ENCODE measurements at places on chromosomes 3 and 15.

DNA sequence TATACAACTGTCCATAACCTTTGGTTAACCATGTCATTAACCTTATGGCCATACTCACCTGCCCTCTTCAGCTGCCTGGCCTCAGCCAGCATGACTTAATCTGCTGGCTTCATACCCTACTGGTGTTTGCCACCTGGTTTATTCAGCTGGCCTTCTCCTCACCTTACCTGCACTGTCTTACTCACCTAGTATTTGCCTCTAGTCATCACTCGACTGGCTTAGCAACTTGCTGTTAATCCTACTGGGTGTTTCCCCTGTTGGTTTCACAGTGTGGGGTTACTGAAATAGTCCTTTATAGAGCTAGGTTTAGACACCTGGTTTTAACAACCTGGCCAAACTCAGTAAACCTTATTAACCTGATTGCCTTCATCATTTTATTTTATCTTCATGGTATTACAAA lies 96.4 kb downstream of the IL12A start:
- no peak for DNase-seq

GRCh38 chr15:52496776-52497470 lies 31.8 kb downstream of the MYO5A start:
- DNase-seq: peak; percentile 72

GRCh38 chr15:74609938-74610301 lies 5.7 kb upstream of the CLK3 start:
- no peak for DNase-seq

GRCh38 chr15:43911235-43911781 lies 84.5 kb downstream of the WDR76 start:
- DNase-seq: peak; percentile 65

DNA sequence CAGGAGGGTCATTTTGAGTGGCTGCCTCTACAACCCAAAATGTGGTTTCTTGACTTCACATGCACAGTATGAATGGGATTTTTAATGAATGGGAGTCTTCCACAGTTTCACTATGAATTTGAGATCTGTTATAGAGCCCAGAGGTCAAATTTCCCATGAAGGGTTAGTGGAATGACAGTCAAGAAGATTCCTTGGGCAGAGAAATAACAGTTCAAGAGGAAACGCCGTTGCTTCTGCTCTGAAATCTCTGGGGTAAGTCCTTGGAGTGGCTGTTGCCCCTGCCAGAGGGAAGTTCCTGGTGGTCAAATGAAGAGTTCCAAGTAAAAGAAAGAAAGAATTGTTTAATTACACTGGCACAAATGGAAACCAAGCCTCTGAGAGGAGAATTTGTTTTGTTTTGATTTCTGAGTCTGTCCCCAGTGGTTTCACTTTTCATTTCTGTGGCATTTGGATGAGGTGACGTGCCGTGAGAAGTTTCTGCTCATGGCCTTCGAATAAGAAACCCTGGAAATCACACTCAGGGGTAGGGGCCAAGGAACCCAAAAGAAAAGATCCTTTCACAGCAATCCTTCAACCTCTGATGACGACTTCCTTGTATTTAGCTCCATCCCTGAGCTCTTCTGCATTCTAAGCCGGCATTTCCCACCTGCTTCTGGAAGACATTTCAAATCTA lies 77.5 kb upstream of the IL12A start:
- peak; percentile 82 for DNase-seq

DNA sequence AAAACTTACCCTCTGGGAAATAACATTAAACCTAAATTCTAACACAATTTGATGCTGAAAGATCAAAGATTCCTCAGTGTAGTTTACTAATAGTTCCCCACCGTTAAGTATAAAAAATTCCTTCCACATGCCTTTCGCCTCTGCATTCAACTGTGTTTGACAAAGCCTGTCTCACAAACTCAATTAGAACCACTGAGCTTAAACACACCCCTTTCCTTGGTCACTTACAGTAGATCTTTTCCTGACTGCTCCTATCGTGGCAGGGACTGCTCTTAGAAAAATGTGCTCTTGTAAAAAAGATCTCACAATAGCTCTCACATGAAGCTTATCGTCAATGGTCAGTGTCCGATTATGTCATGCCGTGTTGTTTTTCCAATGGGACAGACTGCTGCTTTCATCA lies 8.9 kb upstream of the KBTBD8 start:
- no peak for DNase-seq

DNA sequence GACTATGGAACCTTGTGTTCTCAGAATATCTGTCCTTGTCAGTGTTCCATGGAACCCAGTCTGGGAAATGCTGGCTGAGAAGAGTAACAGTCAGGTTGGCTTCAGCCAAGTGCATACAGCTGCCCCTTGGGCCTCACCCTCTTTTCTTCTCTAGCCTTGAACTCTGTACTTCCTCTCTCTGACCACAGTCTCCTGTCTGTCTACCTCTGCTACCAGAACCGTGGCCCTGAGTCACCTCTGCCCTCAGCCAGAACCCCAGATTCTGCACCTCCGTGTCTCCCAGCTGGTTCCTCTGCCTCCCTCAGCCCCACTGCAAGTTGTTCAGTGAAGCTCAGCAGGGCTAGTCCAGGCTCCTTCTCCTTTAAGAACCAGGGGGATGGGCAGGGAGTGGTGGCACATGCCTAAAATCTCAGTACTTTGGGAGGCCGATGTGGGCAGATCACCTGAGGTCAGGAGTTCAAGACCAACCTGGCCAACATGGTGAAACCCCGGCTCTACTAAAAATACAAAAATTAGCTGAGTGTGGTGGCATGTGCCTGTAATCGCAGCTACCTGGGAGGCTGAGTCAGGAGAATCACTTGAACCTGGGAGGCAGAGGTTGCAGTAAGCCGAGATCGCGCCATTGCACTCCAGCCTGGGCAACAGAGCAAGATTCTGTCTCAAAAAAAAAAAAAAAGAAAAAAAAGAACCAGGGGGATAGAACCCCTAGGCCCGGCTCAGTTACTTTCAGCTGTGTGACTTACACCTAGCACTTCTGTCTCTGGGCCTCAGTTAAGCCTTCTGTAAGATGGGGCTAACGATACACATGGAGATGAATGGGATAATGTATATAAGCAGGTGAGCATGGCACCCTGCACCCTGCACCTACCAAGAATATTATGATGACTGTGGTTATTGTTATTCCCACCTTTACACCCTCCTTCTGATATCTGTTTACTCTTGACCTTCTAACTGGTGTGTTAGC lies 24.3 kb upstream of the TATDN2 start:
- no peak for DNase-seq

DNA sequence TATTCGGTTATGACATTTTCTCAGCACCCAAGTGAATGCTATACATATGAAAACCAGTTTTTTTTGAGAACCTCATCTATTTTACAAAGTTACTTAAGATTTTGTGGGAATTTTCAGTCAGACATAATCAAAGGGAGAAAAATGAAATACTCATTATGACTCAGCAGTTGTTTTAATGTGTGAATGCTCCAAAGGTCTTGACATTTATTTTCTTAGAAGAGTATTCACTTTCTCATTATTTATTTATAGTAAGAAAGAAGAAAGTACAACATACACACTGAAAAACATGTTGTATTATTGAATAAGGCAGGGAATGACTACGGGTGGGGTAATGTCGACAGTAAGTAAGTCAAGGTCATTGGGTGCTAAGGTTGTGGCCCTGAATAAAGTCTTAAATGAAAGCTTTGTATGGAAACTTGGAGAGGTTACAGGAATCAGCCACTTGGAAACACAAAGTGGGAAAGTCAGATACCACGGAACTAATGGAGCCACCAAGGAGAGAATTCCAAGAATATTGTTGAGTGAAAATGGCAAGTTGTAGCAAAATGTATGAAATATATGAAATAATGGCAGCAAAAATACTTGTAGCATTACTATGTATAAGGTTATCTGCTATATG lies 844.5 kb downstream of the TBL1XR1 start:
- no peak for DNase-seq

DNA sequence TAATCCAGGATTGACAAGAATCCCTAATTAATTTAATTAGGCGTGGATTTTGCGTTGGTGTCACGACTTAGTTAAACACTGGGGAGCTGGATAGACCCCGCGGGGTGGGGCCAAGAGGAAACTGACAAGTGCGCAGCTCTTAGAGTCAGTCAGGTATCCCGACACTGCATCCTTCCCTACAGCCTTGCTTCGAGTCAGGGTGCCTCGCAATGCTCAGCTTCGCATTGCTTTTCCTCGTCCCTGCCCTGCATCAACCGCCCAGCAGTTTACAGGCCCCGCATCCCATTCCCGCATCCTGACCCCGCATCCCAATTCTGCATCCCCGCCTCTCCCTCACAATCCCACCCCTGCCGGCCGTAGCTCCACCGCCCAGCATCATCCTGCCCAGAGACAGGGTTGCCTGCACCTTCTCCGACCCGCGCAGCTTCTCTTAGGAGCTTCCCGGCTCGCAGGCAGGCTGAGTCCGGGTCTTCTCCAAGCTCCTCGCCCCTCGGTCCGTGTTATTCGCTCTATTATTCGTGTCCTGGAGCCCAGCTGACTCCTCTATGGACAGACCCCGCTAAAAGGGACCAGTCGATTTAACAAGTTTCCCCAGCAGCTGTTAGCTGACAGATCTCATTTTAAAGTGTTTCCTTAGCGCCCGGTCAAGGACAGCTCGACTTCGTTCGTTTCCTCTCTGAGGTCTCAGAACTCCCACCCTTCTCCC lies 699 bp upstream of the SHOX2 start:
- no peak for DNase-seq

DNA sequence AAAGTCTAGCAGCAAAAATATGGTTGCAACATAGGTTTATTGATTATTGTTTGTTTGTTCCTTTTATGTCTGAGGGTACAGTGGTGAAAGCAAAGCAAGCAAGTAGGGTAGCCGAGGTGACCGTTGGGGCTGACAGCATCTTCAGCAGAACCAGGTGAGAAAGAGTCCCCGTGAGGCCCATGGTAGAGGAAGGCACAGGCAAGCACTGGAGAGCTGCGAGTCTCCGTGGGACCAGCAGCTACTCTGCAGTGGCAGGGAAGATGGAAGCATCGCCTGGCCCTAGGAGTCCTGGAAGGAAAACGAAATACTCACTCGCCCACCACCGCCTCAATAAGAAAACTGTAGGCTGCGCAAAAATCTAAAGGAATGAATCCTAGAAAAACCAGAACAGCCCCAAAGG lies 25.3 kb upstream of the GABRA5 start:
- no peak for DNase-seq

DNA sequence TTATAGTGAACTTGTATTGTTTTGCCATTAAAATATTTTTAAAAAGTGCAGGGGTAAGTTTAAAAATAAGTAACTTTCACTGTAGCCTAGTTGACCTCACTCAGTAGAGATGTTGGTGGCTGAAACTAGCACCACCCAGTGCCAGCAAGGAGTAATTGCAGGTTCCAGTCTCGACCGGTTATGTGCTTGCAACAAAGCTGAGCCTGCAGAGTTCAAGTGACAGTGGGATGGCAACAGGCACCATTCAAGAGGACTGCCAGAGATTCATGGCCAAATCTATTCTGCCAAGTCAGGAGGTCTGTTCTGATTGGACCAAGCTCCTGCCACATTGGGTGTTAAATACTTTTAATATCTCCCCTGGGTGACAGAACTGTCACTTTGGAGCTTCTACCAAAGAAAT lies 2.7 kb downstream of the ADAMTS7 start:
- peak; percentile 62 for DNase-seq

GRCh38 chr15:70669966-70670658 lies 93.2 kb downstream of the UACA start:
- no peak for DNase-seq

DNA sequence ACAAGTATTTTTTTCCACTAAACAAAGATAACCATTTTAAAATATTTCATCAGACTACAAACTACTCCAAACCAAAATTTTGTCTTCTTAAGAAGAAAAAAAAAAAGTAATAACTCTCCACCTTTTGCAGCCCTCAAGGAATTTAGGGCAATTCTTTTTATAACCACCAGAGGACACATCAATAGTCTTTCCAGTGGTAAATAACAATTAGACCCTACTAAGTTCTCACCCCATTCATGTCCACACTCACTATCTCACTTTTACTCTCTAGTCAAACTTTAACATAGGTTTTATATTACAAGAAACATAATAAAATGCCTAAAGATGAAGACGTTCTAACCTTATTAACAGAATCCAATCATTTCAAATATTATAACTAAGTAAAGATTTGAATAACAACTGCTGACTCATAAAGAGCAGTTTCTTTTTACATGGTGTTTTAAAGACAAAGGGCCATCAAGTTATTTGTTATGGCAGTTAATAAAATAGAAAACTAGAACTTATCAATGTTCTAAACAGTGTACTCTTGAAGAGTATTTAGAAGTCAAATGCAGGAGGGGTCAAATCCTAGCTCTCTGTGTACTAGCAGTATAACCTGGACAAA lies 33.0 kb downstream of the CCDC39 start:
- DNase-seq: no peak

- no peak for DNase-seq
Measured at GRCh38 chr3:97010881-97011657, 196.7 kb downstream of the EPHA6 start.

GRCh38 chr3:161295325-161295724 lies 74.2 kb downstream of the NMD3 start:
- no peak for DNase-seq

DNA sequence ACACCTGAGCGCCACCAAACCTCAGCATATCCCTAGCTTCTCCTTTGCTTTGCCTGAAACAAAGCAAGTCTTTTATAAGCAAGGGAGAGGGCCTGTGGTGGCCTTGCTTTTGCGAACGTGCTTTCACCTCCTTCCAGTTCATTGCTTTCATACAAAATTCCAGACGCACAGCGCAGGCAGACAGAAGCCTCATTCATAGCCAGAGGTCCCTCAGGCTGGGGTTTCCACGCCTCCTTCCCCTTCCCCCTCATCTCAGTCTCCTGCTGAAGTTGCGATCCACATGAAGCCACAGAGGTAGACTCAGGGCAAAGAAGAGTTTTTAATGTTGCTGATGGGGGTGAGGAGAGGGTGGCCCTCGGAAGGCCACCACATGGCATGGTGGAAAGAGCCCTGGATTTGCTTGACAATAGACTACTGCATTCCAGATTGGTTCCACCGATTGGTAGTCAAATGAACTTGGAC lies 59.4 kb upstream of the FLNB start:
- no peak for DNase-seq

DNA sequence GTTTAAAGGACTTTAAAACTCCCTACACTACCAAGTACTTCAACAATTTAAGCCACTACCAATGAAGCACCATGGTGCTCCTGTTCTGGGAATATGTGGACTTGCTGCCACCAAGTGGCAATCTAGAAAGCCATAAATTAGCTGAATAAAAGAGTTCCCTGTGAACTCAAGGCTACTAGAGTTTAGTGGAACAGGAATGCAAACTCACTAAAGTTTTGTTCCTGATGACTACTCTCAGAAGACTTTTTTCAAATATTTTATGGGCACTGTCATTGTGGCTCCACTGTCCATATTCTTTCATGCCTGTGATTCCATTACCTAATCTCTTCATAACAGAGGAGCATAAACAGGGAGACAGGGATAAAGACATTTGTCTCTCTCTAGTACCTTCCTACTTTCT lies 63.9 kb downstream of the TMCC1 start:
- peak; percentile 82 for DNase-seq

DNA sequence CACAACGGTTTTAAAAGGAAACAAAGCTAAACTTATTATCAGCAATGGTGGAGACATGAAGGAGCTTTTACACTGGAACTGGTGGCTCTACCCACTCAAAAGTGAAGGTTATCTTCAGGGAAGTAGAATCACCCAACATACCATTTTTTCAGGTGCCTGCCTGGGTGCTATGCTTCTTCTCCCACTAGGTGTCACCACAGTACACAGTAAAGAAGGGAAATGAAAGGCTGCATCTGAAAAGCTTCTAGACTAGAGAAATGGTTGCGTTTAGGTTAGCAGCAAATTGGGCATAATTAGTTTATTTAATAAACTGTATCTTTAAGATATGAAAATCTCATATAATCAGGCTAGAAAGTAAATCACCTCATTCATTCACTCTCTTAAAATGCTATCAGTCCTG lies 47.0 kb upstream of the SELENOK start:
- DNase-seq: peak; percentile 32

Measured in inflammatory macrophage treated with lipopolysaccharide for 4 hours (primary cell).